ENCODE measurements at places on chromosomes 16 and 17.

- DNase-seq, result no peak
Measured at GRCh38 chr16:57726433-57726947, 9.1 kb upstream of the KATNB1 start.

GRCh38 chr17:65055708-65056638 lies 567 bp downstream of the GNA13 start:
- peak; percentile 15 for DNase-seq

DNA sequence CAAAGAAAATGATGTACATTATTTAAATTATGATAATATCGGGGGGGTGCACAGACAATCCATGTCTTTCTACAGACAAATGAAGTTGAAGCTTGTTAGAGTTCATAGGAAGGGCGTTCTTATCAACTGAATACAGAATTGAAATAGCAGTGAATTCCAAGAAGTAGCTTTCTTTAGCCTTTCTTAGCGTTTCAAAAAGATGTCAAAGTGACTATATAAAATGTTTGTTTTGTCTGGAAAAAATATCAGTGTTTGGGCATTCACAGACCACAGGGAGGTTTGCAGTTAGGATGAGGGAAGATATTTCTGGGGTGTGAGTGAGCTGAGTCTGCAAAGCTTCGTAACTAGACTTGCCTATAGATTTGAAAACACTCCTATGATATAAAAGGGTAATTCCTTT lies 55.0 kb downstream of the STX8 start:
- DNase-seq, result no peak

GRCh38 chr17:57869617-57870282 lies 19.9 kb upstream of the MRPS23 start:
- no peak for DNase-seq

- DNase-seq, result no peak
Measured at GRCh38 chr17:76166168-76166567, 25.1 kb upstream of the FOXJ1 start.

DNA sequence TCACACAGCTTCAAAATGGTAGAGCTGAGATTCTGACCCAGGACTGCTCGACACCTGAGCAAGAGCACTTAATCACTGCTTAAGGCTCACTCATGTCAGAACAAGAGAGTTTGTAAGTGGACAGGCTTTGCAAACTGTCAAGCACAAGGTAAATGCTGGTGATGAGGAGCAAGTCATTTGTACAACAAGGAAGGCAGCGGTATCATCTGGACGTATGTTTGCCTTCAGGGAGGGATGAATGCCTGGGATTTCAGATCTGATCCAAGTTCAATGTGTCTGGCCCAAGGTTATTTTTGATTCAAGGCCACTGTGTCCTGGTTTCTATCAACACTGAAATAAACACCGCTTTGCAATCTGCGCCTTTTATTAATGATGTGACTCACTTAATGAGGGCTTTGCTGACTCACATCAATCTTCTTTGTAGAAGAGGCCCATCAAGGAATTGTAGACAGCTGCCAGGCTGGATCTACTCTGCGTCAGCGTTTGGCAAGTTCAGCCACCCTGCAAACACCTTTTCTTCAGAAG lies 174.4 kb upstream of the HS3ST3A1 start:
- DNase-seq, result no peak

DNA sequence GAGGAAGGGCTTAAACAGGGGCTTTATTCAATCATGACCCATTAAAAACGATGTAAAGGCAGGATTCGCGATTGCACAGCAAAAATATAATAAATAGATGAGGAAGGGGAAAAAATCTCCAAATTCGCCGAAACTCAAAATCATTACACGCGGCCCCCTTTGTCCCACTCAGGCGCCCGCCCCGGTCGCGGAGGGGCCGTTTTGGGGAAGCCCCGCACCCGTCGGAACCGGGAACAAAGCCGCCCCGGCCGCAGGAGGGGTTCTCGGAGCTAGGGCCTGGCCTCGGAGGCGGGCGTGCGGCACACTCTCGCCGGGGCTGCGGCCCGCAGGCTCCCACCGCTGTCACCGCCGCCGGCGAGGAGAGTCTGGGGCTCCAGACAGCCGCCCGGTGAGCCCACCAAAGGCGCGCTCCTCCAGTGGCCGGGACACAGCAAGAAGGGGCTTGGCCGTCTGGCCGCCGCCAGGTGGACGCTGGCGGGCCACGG lies 521 bp downstream of the C16orf87 start:
- no peak for DNase-seq
